ENCODE measurements at places on chromosomes 12 and 14.

DNA sequence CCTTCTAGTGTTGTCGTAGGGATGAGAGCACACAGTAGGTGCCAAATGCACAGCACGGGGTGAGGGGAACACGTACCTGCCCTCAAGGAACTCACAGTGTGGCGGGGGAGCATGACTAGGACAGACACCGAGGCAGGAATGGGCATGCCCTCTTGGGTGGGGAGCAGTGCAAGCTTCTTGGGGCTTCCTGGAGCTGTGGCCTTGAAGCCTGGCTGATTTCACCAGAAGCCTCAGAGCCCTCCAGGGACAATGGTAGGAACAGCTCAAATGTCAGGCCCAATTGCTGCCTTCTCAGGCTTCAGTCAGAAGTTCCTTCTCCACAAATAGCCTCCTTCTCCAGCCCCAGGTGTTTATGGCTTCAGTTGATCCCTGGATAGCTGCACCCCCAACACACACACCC, 43.4 kb downstream of the TEAD4 start:
- no peak overlapping the region for H3K27ac ChIP-seq
- no peak overlapping the region for H3K4me3 ChIP-seq
- no peaks in the 10 kb centered on the region for H3K4me1 ChIP-seq
- no peaks in the 10 kb centered on the region for H3K27me3 ChIP-seq

- no peak for DNase-seq
- H3K4me1 ChIP-seq: no peaks in the 10 kb centered on the region
- H3K27me3 ChIP-seq: no peaks in the 10 kb centered on the region
- no peaks in the 10 kb centered on the region for H3K36me3 ChIP-seq
- no peak overlapping the region for H3K4me3 ChIP-seq
Measured at GRCh38 chr12:118749646-118750045, 231.7 kb upstream of the SRRM4 start.

- H3K4me1 ChIP-seq: no peaks in the 10 kb centered on the region
- peaks cover 3% of the 10 kb centered on the region for H3K27me3 ChIP-seq
- no peak for DNase-seq
- H3K4me3 ChIP-seq: no peak overlapping the region
Measured at GRCh38 chr14:69300601-69301221, 40.8 kb downstream of the GALNT16 start.

- H3K36me3 ChIP-seq: no peaks in the 10 kb centered on the region
- no peak overlapping the region for H3K27ac ChIP-seq
- DNase-seq: no peak
- H3K4me1 ChIP-seq: no peaks in the 10 kb centered on the region
- H3K27me3 ChIP-seq: peaks cover 27% of the 10 kb centered on the region
Measured at GRCh38 chr12:114742363-114742762, 58.4 kb upstream of the TBX3 start.

DNA sequence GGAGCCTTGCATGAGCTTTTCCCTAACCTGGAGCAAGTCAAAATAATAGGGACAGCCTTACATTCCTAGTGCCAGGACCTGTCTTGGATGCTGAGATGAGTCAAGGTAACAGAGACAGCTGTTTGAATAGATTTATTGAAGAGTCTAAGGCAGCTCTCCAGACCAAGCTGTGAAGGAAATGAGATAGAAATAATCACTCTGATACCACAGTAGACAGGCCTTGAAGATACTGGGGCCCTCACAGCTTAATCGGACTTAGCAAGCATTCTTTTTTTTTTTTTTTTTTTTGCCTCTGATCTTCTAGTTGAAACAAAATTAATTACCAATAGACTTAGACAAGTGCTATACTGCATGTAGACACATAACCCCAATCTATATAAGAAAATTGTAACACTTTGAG, 3.1 kb upstream of the RNASE9 start:
- H3K4me1 ChIP-seq: no peaks in the 10 kb centered on the region
- no peaks in the 10 kb centered on the region for H3K36me3 ChIP-seq
- H3K27me3 ChIP-seq: no peaks in the 10 kb centered on the region
- no peak overlapping the region for H3K4me3 ChIP-seq
- DNase-seq: no peak

DNA sequence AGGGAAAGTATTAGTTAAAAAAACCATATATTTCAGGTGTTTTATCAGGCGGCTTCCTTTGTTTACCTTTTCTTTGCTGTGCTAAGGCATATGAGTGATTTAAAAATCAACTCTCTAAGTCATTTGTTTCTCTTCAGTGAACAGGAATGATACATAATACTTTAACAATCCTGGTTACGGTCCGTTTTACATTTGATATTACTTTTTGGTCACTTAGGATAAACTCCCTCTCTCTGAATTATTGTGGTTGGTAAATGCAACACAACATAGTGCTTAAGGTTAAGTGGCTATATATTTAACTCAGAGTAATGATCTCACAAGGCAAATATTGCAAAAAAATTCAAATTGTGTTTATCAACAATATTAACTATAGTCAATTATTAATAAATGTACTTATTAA, 32.7 kb upstream of the AKAP6 start:
- no peak overlapping the region for H3K27ac ChIP-seq
- no peaks in the 10 kb centered on the region for H3K27me3 ChIP-seq
- no peak overlapping the region for H3K4me3 ChIP-seq

Measured in common myeloid progenitor, CD34-positive (primary cell).